ENCODE measurements at places on chromosomes 13 and 19.

DNA sequence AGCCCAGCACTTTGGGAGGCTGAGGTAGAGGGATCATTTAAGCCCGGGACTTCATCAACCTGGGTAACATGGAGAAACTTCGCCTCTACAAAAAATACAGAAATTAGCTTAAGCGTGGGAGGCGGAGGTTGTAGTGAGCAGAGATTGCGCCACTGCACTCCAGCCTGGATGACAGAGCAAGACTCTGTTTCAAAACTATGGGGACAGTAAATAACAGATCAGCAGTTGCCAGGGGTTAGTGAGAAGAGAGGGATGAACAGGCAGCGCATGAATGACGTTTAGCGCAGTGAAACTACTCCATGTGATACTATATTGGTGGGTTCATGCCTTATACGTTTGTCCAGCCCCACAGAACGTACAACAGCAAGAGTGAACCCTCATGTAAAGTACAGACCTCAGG, 7.1 kb upstream of the ICAM3 start:
- no peak for DNase-seq

DNA sequence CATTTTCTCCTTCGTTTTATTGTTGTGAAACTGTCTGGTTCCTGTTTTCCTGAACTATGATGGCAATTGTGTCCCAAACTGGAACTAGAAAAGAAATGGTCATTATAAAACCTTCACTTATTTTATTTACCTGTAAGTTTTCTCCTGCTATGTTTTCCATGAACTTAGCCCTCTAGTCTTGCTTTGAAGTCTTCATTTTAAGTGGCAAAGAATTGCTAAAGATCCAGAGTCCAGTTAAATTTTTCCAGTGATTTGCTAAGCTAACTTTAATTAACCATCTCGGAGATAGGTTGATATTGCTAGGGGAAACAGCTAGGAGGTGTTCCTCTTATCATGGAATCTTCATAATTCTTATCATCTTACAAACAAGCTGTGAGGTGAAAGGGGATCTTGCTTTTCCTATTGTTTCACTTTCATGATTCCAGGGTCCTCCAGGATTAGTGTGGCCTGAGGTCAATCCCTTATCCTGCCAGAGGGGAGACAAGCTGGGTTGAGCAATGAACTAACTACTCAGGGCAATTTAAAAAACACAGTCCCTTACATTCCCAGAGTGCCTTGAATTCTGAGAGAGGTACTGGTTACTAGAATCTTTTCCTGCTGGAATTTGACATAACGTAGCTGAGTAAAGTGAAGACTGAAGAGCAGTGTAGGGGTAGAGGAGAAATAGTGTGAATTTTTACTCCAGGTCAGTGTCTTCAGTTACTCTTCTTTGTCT, 112.5 kb downstream of the ESD start:
- no peak for DNase-seq

DNA sequence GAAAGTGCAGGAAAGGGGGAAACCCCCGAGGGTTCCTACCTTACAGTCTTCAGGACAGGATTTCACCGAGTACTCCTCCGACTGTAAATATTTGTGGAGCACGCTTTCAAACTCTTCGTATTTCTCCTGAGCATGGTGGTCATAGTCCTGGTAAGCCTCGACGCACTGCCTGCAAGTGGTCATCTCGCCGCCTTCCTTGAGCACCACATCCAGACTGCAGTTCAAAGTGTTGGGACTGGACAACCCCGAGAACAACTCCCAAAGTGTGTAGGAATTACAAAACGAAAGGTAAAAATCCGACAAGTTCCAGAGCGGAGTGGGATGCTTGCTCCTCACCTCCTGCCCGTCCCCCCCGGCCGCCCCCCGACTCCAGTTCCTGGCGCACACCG, 349.7 kb downstream of the LIG4 start:
- DNase-seq, result no peak

- no peak for DNase-seq
These were observed 41.2 kb downstream of the LATS2 start for GRCh38 chr13:21020176-21020575.

- DNase-seq, result no peak
These were observed 53.7 kb downstream of the CYSLTR2 start for GRCh38 chr13:48707405-48707804.

DNA sequence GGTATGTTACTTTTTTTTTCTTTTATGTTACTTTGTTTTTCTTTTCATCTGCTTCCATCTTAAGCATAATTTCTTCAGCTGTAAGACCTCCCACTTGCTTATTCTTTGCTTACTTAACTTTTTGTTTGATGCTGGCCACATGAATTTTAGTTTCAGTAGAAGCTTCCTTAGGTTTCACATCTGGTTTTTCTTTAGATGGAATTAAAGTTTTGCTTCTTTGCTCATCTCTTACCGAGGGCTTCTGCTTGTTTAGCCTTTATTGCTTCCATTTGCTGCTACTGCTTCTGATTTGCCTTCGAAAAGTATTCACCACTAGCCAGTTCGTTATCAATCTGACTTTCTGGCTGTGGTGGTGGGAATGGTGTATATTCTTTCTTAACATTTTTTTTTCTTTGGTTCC, 90.9 kb downstream of the GJA3 start:
- no peak for DNase-seq

GRCh38 chr19:5064896-5065295, 96.0 kb downstream of the KDM4B start:
- no peak for DNase-seq

- DNase-seq, result no peak
These were observed 5.7 kb upstream of the THSD1 start for GRCh38 chr13:52411629-52412028.

GRCh38 chr13:72983085-72983768, 75.6 kb upstream of the KLF5 start:
- no peak for DNase-seq

GRCh38 chr13:110936519-110936918, 21.6 kb upstream of the ANKRD10 start:
- no peak for DNase-seq

GRCh38 chr13:79448413-79448812, 32.5 kb upstream of the NDFIP2 start:
- no peak for DNase-seq

- no peak for DNase-seq
These were observed 110.2 kb upstream of the SPATA13 start for GRCh38 chr13:24050292-24050711.

- DNase-seq, result no peak
These were observed 32.5 kb downstream of the ZC3H4 start for GRCh38 chr19:47081095-47081494.

GRCh38 chr19:6103217-6103644, 7.1 kb downstream of the RFX2 start:
- DNase-seq, result no peak

- DNase-seq, result no peak
These were observed 9.0 kb downstream of the LSM14A start for GRCh38 chr19:34181111-34181864.

GRCh38 chr13:103157016-103157415, 90.8 kb upstream of the SLC10A2 start:
- no peak for DNase-seq

DNA sequence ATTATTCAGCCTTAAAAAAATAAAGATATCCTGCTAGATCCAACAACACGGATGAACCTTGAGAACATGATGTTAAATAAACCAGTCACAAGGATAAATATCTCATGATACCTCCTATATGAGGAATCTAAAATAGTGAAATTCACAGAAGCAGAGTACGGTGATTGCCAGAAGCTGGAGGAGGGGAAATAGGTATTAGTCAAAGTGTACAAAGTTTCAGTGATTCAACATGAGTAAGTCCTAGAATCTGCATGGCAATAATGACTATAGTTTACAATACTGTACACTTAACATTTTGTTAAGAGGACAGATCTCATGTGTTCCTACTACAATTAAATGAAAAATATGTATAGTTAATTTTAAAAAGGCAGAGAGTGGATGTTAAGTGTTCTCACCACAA, 206.6 kb upstream of the SLC10A2 start:
- DNase-seq, result no peak

DNA sequence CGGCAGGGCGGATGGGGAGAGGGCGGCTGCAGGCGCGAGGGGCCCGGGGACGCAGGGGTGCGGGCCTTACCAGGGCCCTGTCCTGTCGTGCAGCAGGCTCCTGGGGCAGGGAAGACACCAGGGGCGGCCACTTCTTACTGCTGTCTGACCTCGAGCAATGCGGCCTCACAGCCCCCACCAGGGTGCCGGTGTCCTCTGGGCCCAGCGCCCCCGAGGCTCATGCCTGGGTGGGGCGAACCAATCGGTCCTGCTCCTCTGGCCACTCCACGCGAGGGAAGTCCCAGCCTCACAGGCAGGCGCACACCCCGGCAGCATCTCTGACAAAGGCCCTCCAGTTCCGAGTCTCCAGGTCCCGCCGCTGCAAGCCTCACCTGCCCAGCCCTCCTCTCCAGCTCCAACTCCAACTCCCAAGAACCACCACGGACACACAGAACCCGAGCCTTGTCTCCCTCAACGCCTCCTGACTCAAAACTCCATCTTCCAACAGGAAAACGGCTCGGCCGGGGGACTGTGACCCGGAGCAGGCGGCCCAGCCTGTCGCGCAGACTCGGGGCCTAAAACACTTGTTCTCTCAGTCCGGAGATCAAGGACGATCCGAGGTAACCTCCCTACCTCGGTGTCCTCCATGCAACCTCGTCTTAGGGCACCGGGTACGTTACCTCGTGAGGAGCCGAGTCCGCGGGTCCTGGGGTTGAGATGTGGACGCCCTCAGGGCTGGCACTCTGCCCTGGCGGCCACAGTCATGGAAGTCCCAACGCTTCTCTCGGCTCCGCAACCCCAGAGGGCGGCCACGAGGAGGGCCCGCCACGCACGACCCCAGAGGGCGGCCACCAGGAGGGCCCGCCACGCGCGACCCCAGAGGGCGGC, 6.5 kb downstream of the FGF22 start:
- no peak for DNase-seq

DNA sequence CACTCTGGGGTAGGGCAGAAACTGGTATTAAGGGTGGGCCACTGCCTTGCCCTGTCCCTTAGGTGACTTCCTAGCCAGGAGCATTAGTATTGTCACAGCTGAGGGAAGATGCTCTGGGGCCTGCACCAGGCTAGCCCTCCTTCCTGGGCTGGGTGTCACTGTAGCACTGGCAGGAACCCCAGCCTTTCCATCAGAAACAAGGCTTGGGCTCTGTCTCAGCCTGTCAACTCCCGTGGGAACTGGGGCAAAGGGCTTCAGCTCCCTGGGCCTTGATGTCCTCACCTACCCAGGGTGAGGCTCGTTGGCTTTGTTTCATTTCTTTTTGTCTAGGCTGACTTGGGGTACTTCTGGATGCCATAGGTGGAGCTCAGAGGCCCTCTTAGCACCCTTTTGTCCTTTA, 18.0 kb downstream of the PAF1 start:
- no peak for DNase-seq

DNA sequence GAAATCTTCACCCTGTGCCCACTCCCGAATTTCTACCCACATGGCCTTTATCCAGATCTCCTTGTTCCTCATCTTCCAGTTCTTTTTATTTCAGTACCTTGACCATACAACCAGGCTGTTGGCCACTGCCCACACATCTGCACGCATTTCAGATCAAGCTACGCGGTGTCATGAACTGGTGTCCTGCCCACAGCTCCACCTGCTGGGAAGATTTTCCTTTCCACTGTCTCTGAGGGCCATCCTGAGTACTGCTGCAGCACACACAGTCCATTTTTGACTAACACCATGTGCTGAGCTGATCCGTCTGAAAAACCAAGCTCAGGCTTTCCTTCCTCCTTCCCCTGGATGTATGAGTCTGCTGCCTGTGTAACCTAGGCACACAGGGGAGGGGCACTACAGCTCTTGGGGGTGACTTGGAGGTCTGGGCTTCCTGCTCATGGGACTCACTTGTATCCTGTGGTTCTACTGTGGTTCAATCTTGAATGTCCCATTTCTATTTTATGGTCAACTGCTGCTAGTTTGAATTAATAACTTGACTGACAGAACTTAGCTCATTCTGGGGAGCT, 71.9 kb downstream of the WASF3 start:
- DNase-seq, result no peak

DNA sequence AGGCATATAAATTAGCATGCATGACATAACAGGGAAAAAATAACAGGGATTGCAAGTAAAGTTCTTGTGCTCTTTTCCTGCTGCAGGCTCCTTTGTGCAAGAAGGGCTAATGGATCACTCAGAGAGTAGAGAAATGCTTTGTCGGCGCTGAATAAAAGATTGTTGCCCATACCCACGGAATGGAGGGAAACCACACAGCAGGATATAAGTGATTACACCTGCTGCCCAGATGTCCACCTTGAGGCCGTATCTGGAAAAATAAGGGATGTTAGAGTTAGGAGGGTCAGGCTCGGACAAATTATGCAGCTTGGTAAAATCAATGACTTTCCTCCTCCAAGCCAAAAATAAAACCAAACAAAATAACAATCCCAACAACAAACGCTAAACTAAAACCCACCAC, 322.3 kb downstream of the DCLK1 start:
- no peak for DNase-seq

GRCh38 chr19:31118287-31118955, 230.8 kb downstream of the TSHZ3 start:
- DNase-seq, result no peak

DNA sequence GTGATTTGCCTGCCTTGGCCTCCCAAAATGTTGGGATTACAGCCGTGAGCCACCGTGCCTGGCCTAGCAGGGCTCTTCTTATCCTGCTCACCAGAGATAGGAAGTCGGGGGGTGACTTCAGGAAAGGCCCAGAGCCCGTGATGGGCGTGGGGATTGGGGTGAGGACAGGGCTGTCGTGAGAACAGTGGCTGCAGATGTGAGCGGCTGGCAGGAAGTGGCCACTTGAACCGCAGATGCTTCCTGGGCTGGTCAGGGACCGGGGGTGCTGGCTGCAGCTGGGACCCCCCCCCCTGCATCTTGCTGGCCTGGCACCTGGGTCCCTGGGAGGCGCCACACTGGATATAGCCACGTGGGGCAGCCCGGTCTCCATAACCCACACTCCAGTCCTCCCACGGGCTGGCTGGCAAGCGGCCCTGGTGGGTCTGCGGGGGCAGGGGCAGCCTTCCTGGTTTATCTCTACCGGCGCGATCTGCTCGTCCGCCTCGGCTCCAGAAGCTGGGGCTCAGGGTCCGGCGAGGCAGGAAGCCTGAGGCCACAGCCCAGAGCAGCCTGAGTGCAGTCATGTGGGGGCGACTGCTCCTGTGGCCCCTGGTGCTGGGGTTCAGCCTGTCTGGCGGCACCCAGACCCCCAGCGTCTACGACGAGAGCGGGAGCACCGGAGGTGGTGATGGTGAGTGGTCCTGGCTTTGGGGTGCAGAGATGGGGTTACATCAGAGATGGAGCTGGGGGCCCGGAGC, at the start of gene F2RL3:
Gene F2RL3 (plus strand): TSS at position 371 of the 737 bp plus-strand sequence. CDS start 191 bp downstream, at position 562.
- no peak for DNase-seq

DNA sequence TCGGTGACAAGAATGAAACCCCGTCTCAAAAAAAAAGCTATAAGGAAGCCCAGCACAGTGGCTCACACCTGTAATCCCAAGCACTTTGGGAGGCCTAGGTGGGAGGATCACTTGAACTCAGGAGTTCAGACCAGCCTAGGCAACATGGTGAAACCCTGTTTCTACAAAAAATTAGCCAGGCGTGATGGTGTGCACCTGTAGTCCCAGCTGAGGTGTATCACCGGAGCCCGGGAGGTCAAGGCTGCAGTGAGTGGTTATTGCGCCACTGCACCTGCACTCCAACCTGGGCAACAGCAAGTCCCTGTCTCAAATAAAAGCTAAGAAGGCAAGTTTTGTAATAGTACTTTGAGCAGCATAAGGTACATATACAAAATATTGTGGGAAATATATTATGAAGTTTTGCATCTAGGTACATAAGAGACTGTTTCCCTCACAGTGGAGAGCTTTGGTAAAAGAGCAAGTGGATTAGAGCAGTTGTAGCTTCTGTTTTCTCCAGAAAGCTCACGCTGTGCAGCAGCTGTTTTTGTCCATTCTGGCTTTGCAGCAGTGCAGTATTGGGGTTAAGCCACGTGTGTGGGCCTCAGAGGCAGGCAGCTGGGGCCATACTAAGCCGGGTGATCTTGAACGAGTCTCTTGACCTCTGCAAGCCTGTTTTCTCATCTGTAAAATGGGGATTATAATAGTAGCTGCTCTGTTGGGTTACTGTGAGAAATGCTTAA, 35.4 kb downstream of the ARHGAP35 start:
- DNase-seq, result no peak

All from cortex of kidney (tissue), 1 donor.